ENCODE measurements at places on chromosomes 12 and 14.

DNA sequence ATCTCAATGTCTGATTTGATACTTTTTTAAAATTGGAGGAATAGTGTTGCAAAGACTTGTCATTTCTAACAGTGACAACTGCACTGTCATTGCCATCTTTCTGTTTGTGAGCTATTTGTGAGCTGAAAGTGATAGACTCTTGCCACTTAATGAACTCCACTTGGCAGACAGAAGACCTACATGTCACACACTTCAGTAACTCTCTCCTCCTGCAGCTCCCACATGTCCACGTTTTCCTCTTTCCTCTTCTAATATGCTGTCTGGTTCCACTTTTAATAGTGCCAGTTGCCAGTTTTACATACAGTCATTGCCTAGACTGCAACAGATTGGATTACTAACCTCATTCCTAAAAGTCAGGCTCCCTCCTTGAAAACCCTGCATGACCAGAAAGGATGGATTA, 121.5 kb downstream of the CAPZA3 start:
- H3K4me3 ChIP-seq: no peak overlapping the region
- no peak for DNase-seq
- H3K36me3 ChIP-seq: no peaks in the 10 kb centered on the region
- H3K27me3 ChIP-seq: no peaks in the 10 kb centered on the region
- H3K27ac ChIP-seq: no peak overlapping the region

DNA sequence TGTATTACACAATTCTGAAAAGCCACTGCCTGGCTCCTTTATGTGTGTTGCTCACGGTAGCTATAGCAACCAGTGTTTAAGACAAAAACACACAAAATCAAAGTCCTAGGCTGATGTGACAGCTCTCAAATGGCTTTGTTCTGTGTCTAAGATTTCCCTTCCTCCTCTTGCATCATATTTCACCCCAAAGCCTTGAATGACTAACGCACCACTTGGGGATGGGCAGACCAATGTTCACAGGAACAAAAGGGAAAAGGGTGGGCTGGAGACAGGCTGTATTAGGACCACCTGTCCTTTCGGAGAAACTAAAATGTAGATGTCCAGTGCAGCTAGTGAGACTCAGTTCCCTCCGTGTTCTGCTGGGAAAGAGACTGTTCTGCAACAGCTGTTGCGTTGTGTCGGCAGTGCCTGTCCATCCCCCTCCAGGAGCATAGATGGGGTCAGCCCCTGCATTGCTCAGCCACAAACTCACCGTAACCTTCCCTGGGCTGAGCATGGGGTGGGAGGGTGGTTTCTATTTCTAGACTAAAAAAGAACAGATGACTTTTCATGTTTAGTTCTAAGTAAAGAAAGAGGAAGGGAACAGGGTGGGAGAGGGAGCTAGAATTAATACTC, 26.8 kb upstream of the DAAM1 start:
- H3K36me3 ChIP-seq: no peaks in the 10 kb centered on the region
- H3K4me3 ChIP-seq: peak overlapping the region; percentile 47
- no peaks in the 10 kb centered on the region for H3K27me3 ChIP-seq
- peak; percentile 94 for DNase-seq
- peak overlapping the region; percentile 72 for H3K27ac ChIP-seq

DNA sequence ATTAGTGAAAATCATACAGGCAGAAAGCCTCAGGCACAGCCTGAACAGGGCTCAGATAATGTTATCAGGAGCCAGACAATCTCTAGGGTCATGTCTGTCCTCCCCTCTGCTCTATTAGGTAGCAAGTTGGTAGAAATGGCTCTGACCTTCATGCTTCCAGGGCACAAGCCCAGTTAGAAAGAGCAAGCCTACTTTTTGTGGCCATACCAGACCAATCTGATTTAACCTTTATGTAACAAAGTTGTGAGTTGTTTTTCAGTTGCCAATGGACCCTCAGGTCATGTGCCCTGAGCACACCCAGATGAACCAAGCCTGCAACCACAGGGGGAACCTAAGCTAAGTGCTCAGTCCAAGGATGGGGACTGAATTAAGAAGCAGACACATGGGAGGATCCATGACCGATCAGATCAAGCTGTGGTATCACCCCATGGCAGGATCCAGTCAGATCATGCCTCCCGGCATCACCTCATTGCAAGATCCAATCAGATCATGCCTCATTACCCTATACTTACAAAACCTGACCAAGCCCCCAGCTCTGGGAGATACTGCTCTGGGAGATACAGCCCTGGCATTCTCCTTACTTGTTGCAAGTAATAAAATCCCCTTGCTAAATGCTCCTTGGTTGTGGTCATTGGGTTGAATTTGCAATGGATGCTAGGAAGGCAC, 18.8 kb upstream of the HIGD1C start:
- peaks cover 4% of the 10 kb centered on the region for H3K36me3 ChIP-seq
- H3K27ac ChIP-seq: peak overlapping the region; percentile 93
- peaks cover 82% of the 10 kb centered on the region for H3K4me1 ChIP-seq
- DNase-seq: peak; percentile 70

DNA sequence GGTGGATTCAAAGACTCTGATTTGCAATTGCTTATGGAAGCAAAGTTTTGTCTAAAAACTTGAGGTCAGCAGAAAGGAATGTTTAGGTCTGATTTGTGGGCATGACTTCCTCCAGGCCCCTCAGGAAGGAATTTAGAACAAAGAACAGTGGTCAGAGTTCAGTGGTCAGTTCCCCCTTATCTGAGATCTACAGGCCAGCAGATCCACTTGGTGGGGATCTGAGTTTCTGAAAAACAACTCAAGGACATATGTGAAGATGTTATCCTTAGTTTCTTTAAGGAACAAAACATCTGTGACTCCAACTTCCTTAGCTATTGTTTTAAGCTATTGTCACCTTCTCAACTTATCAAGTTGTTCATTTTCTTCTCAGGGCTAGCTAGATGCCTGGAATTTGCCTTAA, 28.0 kb upstream of the NAA30 start:
- no peaks in the 10 kb centered on the region for H3K27me3 ChIP-seq
- H3K4me3 ChIP-seq: no peak overlapping the region
- H3K27ac ChIP-seq: no peak overlapping the region
- H3K36me3 ChIP-seq: no peaks in the 10 kb centered on the region

DNA sequence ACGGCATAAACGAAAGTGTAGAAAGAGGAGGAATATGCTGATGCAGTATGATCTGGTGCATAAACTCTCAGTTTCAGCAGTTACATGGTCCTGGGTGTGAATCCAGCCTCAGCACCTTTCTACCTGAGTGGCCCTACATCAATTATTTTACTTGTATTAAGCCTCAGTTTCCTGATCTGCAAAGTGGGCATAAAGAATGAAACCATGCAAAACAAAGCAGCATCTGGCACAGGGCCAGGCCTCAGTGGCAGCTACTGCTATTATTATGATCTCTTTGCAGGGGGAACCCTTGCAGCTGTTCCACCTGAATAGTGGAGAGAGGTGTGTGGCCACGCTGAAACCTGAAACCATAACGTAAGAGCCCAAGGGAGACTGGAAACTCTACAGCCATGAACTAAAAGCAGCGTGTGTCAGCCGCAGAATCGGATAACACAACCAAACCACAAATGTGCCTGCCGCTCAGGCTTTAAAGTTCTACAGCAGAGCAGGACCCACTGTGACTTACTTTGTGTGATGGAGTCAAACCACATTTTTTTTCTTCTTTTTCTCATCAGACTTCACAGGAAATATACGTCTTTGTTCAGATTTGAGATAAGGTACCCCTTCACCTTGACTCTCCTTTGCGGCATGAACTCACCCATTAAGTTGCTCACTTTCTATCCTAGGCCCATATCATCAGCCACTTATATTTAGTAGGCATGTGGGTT, 29.2 kb upstream of the FOS start:
- H3K36me3 ChIP-seq: no peaks in the 10 kb centered on the region
- H3K4me1 ChIP-seq: peaks cover 47% of the 10 kb centered on the region
- H3K27me3 ChIP-seq: no peaks in the 10 kb centered on the region
- no peak overlapping the region for H3K4me3 ChIP-seq
- DNase-seq: no peak
- H3K27ac ChIP-seq: no peak overlapping the region

- peaks cover 7% of the 10 kb centered on the region for H3K4me1 ChIP-seq
- no peak overlapping the region for H3K27ac ChIP-seq
- H3K4me3 ChIP-seq: no peak overlapping the region
- DNase-seq: no peak
- H3K36me3 ChIP-seq: no peaks in the 10 kb centered on the region
- H3K27me3 ChIP-seq: no peaks in the 10 kb centered on the region
Measured at GRCh38 chr12:102510463-102510862, 30.1 kb upstream of the IGF1 start.
